ENCODE measurements at places on chromosomes 4 and X. TPM values are rescaled to one million over a fixed set of nuclear protein-coding genes. Genes with fewer than 3 reads are reported as not detected.

Gene MAGEB4
- not detected for total RNA-seq

Gene PABPC1L2A
- total RNA-seq, result not detected

Gene GSX2
- total RNA-seq, result not detected

Gene FDCSP
- total RNA-seq, result not detected

Gene FAM47A
- total RNA-seq, result not detected

Gene GPR119
- not detected for total RNA-seq

Gene ATRX
- 72.4 TPM for total RNA-seq

Gene ADAD1
- total RNA-seq, result not detected

Gene FRG2
- not detected for total RNA-seq

Gene FOXP3
- 0.05 TPM for total RNA-seq

Gene SATL1
- not detected for total RNA-seq

Gene CAMK2D
- 306 TPM for total RNA-seq

Gene ZRSR2
- total RNA-seq, result 4.5 TPM

Gene IL2RG
- 3.4 TPM for total RNA-seq

Gene SPANXD
- not detected for total RNA-seq

Gene C4orf54
- total RNA-seq, result 2.7 TPM

Gene EIF4E
- total RNA-seq, result 132 TPM

Gene WAS
- 0.19 TPM for total RNA-seq

Gene COPS4
- total RNA-seq, result 84.7 TPM

Gene MND1
- not detected for total RNA-seq

Gene FAM9C
- total RNA-seq, result 6.3 TPM

Gene TRIM60
- not detected for total RNA-seq
